ENCODE measurements at places on chromosomes 3 and 15.

DNA sequence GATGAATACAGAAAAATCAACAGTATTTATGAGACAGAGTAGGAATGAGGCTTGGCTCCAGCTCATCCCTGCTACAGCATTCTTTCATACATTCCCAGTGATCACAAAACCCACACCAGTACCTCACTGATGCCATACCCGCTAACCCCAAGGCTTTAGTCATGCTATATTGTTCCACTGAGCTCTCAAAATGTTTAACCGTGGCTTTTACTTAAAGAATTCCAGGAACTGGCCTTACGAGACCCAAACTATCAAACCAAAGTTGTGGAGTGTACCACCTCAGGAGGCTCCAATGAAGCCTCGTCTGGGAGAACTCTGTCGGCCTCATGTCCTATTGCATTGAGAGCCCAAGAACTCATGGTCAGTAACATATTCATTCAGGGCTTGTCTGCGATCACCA, 278.9 kb downstream of the ULK4 start:
- no peak for DNase-seq

- DNase-seq = no peak
These were observed 109.9 kb downstream of the SCAPER start for GRCh38 chr15:76795217-76795616.

- DNase-seq = no peak
These were observed 61.8 kb downstream of the GAP43 start for GRCh38 chr3:115685097-115685496.

DNA sequence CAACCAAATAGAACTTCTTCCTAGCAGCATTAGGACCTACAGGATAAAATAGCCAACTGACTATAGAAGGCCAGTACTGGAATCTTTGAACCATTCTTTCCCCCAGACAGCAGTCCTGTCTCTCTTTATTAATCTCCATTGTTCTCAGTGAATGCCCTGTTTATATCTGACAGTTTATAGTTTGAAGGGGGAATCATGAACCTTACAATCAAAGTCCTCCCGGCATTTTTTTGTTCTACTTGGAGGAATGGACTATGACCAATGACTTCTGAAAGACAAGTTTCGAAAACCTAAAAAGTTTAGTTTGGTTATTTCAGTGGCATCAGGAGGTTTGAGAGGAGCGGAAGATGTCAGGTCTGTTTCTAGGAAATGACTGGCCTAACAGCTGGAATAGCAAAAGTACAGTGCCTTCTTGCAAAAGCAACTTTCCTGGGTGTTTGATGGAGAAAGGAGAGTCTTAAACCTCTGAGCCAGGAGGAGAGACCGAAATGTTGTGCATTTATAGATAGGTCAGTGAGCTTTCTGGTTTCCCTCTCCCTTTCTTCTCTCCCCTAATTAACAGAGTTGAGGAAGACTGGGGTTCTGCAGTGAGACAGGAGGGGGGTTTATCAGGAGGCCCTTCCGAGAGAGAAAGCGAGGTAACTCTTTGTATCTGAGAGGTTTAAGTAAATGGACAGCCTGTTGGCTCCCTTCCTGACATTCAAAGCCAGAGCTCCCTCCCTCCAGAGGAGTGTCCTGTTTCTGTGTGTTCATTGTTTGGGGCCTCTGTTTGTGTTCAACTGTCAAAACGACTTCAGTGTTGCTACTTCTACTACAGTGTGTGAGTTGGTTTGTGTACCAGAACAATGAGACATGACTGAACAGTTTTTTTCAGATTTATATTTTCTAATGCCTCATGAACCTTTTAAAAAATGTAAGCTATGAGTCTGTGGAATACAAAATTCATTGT, 383.0 kb upstream of the RARB start:
- no peak for DNase-seq

GRCh38 chr3:117281371-117281770, 571.8 kb downstream of the TUSC7 start:
- no peak for DNase-seq

All from SIG-M5 (cell line).